ENCODE measurements at places on chromosomes 3 and 15.

- DNase-seq, result no peak
These were observed 32.7 kb downstream of the CD200 start for GRCh38 chr3:112365636-112366035.

DNA sequence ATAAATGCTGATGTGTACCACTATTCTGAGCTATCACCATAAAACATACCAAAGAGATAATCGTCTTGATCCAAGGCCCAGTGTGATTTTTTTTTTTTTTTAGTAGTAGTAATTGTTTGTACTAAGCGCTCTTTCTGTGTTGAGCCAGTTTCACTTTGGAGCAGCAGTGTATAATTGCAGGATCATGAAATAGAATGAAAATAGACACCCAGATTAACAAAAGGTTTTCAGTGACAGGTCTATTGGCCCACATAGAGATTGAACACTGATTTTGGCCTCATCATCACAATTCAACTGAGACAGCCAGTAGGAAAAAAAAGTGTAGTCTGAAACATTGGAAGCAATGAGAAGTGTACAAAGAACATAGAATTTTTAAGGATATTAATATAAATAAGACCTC is 749.8 kb downstream of the NAALADL2 start:
- no peak for DNase-seq

DNA sequence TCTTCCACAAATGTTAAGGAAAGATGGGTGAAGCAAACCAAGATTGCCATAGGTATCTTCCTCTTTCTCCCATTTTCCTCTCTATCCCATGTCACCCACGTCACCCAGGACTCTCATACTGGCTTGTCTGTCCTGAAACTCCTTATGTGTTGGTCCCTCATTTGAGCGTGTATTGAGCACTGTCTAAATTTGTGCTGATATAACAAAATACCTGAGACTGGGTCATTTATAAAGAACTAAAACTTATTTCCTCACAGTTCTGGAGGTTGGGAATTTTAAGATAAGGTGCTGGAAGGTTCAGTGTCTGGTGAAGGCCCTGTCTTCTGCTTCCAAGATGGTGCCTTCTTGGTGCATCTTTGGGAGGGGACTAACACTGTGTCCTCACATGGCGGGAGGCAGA is 186.9 kb upstream of the SLC24A5 start:
- no peak for DNase-seq

GRCh38 chr3:160671231-160671630 is 5.7 kb upstream of the ARL14 start:
- no peak for DNase-seq

GRCh38 chr15:48855501-48856440 is 22.2 kb upstream of the EID1 start:
- no peak for DNase-seq

DNA sequence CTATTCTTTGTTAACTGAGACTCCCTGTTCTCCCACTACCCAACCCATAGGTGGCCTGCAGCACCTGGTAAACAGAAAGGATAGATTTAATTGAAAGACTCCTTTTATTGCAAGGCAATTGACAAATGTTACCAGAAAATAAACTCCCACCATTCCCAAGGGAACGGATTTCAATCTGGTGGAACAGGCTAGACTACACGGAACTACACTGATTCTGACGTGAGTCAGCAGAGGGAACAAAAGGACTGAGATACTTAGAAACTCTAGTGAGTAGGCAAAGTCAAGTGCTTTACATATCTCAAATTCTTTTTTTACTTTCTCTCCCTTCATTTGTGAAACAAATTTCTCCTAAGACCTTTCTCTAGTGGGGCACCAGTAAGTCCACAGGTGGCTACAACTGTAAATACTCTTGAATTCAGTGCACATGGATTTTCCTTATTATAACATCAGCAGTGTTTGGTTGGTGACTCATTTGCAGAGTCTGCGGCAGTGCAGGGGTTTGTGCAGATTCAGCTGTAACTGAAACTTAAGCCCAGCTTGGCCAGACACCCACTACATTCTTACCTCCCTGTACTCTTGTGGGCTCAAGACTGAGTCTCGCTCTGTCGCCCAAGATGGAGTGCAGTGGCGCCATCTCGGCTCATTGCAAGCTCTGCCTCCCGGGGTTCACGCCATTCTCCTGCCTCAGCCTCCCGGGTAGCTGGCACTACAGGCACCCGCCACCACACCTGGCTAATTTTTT is 34.3 kb upstream of the PLSCR2 start:
- no peak for DNase-seq

DNA sequence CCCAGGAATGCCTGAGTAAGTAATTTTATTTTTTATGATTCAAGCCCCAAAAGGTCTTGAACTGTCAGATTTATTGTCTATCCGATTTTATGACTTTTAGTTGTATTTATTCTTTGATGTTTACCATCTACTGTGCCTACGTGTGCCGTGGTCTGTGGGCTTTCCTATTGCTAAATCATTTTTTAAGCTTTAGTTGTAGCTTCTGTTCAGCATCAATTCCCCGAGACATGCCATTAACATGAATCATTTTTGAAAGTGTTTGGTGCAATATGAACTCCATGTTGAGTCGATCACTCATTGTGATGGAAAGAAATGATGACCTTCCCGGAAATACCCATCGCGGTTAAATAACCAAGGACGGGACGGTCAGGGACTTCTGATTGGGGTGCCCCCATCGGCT is 268.7 kb upstream of the THRB start:
- DNase-seq, result no peak

DNA sequence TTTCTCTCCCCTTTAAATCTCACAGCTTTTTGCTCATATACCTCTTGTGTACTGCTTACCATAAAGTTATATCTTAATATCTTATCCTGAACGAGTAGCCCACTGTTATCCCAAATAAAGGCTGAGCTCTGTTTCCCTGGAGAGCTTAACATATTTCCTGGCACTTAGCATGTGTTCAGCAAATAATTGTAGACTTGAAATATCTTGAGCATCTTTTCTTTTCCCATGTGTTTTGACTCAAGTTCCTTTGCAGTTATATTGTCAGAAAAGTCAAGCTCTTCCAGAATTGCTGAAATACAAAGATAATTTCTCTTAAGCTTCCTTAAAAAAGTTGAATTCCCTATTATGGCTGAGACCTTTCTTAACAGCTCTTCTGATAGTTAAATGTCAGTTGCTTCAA is 150.5 kb downstream of the LPP start:
- no peak for DNase-seq

DNA sequence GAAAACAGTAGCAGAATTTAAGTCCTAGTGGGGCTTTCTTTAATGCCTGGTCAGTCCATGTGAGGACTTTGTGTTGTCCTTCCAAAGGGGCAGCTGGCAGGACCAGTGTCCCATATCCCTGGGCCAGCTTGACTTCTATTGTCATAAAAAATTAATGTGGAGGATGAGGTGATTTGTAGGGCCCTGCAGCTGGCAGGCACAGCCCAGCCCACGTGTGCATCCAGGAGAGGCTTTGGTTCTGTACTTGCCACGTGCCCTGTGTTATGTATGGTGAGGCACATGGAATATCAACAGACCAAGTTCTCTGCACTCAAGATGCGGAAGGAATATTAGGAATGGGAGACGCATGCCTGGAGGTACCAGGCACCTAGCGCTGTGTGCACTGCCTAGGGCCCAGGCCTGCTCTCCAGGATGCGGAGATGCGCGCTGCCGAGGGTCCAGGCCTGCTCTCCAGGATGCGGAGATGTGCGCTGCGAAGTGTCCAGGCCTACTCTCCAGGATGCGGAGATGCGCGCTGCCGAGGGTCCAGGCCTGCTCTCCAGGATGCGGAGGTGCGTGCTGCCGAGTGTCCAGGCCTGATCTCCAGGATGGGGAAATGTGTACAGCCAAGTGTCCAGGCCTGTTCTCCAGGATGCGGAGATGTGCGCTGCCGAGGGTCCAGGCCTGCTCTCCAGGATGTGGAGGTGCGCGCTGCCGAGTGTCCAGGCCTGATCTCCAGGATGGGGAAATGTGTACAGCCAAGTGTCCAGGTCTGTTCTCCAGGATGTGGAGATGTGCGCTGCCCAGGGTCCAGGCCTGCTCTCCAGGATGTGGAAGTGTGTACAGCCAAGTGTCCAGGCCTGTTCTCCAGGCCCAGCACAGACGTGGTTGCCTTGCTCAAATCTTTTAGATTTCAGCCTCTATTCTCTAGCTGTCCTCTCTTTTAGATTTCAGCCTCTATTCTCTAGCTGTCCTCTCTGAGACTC is 183.3 kb upstream of the ROPN1 start:
- DNase-seq, result no peak

DNA sequence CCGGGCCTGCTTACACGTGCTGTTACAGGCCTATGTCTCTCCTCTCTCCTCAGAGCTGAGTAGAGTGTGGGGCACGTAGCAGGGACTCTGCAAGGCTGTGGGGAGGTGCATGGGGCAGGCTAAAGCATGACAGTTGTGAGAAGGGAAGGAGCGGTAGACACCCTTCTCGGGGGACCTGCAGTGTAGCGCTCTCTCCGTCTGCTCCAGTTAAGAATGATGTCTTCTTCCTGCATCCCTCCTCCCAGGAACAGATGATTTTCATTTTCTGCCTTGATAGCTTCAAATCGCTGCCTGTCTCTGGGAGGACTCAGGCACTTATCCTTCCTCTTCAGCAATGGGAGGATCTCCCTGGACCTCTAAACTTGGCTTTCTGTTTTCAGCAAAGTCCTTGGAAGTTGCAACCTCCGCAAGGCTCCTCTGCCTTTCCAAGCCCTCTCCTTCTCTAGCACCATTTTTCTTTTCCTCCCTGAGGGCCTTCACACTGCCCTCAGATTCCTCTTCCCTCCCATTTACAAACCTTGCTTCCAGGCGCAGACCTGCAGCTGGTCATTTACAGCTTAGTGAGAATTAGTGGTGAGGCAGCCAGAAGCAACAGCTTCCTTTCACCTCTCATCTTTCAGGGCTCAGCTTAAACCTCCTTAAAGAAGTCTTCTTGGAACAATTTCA is 23.4 kb upstream of the TLE3 start:
- DNase-seq, result no peak

GRCh38 chr3:70250492-70250891 is 61.9 kb downstream of the MDFIC2 start:
- no peak for DNase-seq

GRCh38 chr3:164004205-164004604 is 1074.1 kb downstream of the SI start:
- no peak for DNase-seq

DNA sequence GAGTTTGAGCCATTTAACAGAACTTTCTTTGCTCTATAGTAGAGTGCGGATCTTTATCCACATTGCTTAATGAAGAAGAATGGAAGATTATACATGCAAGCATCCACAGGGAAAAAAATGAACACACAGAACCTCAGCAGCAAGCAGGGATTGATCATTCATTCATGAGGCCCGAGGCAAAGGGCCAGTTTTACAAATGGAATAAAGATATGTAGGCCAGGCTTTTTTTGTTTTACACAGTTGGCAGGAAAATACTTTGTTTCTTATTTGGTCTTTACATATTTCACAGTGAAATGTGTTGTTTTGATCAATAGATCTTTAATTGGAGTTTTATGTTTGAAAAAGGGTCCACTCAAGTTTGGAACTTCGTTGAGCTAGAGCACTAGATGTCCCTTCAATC is 117.5 kb downstream of the LRTM1 start:
- DNase-seq, result no peak

- no peak for DNase-seq
These were observed 51.4 kb downstream of the SEMA6D start for GRCh38 chr15:47768735-47769134.

- DNase-seq, result peak; percentile 2
These were observed 121.5 kb upstream of the TSC22D2 start for GRCh38 chr3:150286390-150287147.

GRCh38 chr3:52455283-52456168 is at the start of gene NISCH:
TSS of gene NISCH (plus strand) at chr3:52455604. CDS start at chr3:52455642, 38 bp downstream.
- peak; percentile 84 for DNase-seq

GRCh38 chr3:185585518-185585858 is 607 bp upstream of the SENP2 start:
- DNase-seq, result no peak

DNA sequence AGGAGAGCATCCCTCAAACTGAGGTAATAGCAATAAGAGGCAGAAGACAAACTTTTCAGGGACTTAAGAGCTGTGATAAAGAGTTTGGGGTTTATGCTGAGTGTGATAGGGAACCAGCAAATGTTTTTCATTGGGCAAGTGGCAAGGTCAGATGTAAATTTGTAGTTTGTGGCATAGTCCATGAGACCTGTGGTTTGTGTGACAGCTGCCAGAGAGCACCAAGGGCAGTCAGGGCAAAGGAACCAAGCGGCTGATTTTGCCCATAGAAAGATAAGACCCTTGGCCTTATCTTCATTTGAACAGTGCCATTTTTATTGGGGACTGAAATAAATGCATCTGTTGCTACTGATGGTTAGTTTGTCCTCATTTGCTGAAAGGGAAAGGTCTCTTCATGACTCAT is 220.3 kb downstream of the LRRN1 start:
- no peak for DNase-seq

DNA sequence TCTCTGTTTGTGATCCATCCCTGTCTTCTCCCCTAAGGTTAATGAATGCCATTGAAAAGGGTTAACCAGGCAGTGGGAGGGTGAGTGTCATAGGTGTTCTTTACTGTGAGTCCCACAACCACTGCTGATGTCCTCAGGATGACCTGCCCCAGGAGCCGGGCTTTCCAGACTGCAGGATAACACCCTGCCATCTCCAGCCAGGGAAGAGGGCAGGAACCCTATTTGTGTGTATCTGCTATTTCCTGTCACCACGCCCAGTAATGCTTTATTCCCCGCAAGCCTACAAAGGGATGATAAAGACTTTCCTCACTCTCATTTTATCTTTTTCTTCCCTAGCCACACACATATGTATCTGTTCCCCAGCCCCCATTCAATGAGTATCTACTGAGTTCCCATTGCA is 15.6 kb upstream of the CTXND1 start:
- no peak for DNase-seq

DNA sequence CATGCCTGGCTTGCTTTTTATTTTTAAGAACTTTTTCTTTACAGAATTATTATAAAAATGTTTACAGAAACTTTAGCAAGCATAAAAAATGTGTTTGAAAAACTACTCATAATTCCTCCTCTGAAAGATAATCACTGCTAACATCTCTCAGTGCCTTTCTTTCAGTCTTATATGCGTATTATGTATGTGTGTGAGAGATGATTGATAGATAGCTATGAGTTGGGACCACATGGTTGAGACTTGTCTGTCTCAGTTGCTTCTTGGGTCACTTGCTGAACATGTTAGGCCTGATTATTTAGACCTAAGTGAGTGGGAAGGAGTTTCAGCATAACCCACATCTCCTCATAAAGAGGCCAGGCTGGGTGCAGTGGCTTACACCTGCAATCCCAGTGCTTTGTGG is 11.1 kb downstream of the MAP6D1 start:
- DNase-seq, result no peak

- DNase-seq, result peak; percentile 68
These were observed 30.7 kb downstream of the MBNL1 start for GRCh38 chr3:152299249-152299976.

DNA sequence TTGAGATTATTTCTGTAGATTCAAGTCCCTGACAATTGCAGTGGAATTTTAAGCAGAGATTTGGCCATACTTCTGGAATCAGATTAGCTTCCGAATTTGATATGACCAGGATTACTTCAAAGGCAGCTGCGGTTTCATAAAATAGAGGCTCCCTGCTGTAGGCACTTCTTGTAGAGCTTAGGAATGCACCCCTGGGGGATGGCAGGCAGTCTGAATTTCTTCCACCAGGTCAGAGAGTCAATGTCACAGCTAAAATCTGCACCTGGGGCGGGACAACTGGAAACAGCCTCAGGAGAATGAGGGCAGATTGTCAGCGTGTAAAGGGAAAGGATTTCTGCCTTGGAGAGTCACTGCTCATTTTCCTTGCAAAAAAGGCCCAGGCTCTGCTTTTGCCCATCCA is 182.6 kb downstream of the ARRDC4 start:
- no peak for DNase-seq

GRCh38 chr3:73530022-73530396 is 94.7 kb downstream of the PDZRN3 start:
- no peak for DNase-seq

All from putamen (tissue), 1 donor.